ENCODE measurements at places on chromosomes 11 and 22.

DNA sequence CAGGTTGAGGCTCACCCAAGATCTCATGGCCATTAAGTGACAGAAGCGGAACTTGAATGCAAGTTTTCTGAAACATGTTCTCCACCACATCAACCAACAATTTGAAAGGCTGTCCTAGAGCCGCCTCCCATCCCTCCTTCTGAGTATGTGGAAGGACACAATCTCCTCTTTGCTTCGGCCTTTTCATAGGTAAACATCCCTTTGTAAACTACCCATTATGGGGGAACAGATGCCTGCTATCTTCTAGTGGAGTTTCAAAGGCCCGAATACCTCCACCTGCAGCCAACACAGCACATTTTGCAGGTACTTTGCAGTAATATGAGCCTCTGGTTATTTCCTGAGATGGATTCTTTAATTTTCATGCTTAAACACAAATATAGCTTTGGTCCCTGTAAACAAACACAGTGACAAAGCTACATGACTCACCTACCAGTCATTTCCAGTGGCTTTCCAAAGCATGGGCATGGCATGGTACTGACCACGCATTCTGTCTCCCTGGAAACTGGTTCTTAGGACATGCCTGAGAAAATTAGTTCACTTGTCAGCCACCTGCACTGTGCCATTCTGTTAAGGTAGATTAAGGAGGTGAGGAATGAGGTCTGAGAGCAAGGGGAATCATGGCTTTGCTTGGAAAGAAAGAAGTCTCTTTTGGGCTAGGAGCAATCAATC is 60.2 kb downstream of the EHF start:
- no peak for DNase-seq

DNA sequence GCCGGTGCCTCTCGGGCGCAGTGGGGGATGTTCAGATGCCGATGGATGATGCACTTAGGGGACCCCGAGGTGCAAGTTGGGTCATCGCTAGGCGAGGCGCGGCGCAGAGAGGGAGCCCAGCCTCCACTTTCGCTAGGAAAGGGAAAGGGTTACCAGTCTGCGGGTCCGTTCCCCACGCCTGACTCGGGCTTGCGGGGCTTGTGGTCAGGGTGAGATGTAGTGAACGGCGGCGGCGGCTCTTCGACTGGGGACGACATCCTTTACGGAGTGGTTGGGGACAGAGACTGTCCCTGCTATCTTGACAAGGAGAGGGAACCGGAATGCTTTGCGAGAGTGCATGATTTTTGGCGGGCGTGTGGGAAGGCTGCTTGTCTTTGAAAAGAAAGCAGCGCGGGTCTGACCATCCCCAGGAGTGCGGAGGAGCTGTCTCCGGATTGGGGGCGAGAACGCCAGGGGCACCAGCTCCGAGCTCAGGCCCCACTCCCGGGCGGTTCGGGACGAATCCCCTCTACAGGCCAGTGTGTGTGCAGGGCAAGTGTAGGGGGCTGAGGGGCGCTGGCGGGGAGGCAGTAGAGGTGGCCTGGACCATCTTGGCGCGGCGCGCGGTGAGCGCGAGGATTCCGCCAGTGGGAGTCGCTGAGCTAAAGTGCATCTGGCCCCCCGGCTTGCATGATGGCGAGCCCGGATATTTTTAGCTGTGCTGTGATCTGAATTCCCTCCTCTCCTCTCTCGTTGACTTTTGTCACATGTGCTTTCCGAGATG is 1.1 kb downstream of the FAT3 start:
- peak; percentile 43 for DNase-seq

DNA sequence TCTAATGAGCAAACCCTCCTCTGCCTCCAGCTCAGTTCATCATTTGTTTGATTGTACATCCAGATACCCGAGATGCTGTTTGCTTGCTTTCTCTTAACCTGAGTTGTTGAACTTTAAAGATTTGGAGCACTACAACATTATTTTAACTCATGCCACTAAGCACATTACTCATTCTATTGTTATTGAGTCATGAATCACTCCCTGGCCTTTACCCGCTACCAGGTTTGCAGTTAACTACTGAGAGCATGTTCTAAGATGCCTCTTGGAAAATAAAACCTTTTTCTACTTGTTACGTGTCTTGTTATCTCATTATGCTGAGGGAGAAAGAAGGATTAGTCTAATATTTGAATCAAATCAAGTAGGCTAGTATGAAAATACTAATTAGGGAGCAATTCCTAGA is 720.6 kb upstream of the ANO5 start:
- DNase-seq, result no peak

GRCh38 chr11:5307256-5308019 is 5.7 kb upstream of the OR51B4 start:
- no peak for DNase-seq

DNA sequence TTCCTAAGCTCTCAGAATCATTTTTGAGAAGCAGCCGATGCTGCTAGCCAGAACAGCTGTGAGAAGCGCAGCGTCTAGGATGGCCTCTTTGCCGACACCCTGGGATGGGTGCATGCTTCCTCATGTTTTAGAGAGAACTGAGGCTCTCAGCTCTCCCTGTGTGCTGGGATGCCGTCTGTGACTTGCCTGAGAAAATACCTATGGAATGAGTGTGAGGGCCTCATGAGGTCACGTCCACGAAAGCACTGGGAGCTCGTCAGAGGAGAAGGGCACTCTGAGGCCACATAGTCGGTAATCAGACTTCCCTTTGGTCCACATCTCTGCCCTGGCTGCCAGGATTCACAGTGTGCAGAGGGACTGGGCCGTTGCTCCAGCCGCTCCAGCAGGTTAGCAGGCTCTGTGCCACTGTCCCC is 54.7 kb downstream of the MICAL3 start:
- DNase-seq, result no peak

DNA sequence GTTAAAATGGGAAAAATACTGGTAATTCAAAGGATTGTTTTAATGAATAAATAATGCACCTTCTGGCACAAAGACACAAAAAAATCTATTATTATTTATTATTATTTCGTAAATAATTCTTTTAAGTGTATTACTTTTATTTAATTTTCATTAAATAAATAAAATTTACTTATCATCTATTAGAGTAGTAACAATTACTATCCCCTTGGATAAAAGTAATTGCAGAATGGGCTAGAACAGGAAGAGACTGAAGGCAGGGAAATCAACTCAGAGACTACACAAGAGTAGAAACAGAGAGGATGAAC is 23.0 kb downstream of the OR8B12 start:
- no peak for DNase-seq
